ENCODE measurements at places on chromosomes 16 and 17.
A peak's percentile ranks its signal among the peaks of the same experiment; 100 is the strongest.

GRCh38 chr17:17781591-17782496 lies 54.9 kb downstream of the SREBF1 start:
- DNase-seq, result peak; percentile 35

GRCh38 chr17:40362696-40363110 lies 1.8 kb downstream of the GJD3 start:
- DNase-seq, result peak; percentile 85

DNA sequence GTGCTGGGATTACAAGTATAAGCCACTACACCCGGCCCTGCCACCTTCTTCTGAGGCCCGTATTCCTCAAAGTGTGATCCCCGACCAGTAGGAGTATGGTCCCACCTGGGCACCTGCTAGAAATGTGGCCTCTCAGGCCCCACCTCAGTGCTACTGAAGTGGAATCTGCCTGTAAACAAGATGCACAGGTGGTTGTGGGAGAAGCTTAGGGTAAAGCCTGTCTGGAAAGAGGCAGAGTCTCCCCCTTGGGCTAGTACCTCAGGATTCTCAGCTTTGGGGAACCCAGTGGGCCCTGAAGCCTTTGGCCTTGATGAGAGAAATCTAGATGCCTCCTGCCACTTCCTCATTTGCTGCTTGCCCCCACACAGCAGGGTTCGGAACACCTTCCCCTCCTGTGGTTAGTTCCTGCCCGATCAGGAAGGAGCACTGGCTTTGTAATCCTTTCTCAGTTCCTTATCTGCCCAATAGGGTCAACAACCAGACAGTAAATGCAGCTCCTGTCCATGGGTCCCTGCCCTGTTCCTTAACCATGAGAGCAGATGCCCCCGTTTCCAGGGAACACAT lies 25.2 kb downstream of the TK2 start:
- DNase-seq, result peak; percentile 17

GRCh38 chr17:72267601-72268000 lies 146.8 kb downstream of the SOX9 start:
- no peak for DNase-seq

GRCh38 chr16:65532258-65532657 lies 410.4 kb upstream of the CDH11 start:
- no peak for DNase-seq

Data from activated naive CD4-positive, alpha-beta T cell treated with Interleukin-2 at 50 U/mL for 16 hours (primary cell).